ENCODE measurements at places on chromosomes 16 and 17.

- no peak for DNase-seq
Measured at GRCh38 chr17:68534695-68535088, 22.5 kb downstream of the PRKAR1A start.

DNA sequence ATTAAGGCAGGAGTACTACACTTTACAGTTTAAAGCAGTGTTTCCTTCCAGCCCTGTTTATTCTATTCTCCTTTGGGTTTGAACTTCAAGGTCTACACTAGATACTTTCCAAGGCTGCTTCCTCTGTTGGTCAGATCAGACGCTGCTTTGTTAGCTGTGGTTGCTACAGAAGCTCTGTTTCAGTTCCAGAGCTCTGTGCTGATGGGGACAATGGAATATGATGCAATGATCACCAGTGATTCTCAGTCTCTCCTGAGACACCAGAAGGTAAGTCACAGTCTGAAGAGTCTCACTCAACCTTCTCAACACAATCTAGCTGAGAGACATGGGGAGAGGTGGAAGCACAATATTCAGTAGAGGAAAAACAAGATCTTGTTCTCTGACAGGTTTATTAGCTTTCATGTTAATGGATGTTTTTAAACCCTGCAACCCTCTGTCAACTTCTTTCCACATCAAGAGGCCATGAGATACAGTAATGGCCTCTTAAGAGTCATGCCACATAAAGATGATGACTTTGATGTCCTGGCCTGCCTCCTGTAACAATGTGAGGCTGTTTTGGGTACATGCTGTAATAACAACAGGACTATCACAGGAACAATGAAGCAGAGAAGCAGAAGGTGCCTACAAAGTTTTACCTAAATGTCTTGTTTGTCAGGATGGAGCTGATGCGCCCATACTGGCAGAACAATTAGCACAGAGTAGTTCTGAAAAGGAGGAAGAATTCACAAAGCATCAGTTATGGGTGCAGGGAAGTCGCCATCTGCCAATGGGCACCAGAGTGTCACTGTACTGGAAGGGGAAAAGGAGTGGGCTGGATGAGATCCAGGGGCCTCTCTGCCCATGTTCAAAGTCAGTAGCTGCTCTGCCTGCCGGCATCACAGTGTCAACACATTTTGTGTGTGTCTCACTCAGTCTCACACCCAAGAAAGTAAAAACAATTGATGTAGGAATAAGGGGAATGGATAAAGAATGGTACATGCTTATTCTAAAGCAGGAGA, 33.4 kb downstream of the PSME3IP1 start:
- DNase-seq, result no peak

GRCh38 chr16:66207883-66208265, 158.6 kb upstream of the CDH5 start:
- DNase-seq, result no peak

GRCh38 chr17:7893187-7893880, 4.7 kb downstream of the CHD3 start:
- no peak for DNase-seq

DNA sequence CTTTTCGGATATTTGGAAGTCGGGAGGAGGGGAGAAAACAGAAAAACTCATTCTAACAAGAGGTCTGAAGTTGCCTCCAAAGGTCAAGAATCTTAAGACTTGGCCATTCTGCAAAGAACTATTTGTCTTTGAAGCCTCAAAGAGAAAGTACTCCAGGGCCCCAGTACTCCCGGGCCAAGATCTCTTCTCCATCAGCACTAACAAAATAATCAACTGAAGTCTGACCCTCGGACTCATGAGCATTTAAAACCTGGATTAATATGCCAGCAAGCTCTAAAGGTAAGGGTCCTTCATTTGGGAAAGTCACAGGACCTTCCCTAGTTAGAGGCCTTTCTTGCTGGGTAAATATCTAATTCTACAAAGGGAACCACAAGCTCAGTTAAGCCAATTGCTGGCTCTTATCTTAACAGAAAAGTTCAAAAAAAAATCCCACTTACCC, 4.5 kb downstream of the AXIN2 start:
- DNase-seq, result no peak

DNA sequence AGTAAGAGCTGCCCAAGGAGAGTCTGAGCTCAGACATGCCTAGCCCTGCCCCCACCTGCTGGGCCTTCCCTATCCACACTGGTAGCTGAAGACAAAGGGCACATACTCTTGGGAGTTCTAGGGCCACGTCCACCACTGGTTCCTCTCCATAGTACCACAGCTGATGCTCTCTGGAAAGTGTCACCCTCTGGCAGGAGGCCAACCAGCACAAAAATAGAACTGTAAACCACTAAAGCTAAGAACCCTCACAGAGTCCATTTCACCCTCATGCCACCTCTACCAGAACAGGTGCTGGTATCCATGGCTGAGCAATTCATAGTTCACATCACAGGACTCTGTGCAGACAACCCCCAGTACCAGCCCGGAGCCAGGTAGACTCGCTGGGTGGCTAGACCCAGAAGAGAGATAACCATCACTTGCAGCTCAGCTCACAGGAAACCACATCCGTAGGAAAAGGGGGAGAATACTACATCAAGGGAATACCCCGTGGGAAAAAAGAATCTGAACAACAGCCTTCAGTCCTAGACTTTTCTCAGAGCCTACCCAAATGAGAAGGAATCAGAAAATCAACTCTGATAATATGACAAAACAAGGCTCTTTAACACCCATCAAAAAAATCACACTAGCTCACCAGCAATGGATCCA, 115.3 kb downstream of the CEP112 start:
- DNase-seq, result no peak

- DNase-seq, result no peak
Measured at GRCh38 chr16:1154291-1154886, 1.5 kb downstream of the CACNA1H start.

DNA sequence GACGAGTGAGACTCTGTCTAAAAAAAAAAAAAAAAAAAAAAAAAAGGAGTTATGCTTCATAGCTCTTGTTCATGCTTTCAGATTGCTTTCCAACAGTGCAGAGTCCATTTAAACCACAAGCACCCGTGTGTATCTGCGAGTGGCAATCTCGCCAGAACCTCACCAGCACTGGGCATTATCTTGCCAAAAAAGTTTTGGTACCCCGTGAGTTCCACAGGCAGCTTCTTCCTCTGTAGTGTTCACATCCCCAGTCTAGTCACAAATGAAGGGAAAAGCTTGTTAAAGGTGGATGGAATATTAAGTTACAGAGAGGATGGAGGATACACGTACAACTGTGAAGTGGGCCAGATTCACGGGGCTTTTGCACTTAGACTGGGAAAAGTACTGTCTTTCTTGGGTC, 33.5 kb downstream of the WSB1 start:
- DNase-seq, result no peak

- DNase-seq, result no peak
Measured at GRCh38 chr16:72195609-72196008, 23.7 kb upstream of the PMFBP1 start.

DNA sequence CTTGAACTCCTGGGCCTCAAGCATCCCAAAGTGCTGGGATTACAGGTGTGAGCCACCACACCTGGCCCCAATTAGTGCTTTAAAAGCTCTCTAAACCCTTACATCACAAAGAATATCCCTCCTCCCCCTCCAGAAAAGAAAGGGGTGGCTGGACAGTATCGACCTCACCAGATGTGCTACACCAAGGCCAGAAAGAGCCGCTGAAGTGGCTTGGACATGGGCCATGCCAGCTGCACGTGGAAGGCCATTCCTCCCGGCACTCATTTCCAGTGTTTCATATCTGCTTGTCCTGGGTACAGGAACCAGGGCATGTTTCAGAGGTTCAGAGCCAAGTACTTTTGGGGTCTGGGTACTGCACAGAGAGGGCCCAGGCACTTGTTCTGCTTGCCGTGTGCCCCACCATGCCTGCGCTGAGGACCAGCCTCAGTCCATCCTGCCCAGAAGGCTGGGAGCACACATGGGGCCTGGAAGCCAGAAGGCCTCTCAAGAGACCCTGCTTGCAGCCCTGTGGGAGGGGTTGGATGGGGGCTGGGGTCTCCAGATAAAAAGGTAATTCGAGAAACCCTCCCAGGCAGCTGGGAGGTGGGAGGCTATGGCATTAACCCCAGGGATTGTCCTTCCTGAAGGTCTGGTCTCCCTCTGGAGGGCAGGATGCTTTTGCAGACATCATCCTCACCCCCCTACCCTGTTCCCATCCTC, 3.5 kb upstream of the SRRM2 start:
- DNase-seq, result no peak

GRCh38 chr17:30520882-30521281, 43.7 kb downstream of the GOSR1 start:
- DNase-seq, result no peak

GRCh38 chr17:41008811-41009210, at the start of gene KRTAP3-1:
Gene KRTAP3-1 (minus strand): TSS chr17:41009128. CDS start chr17:41009074, 54 bp downstream.
- DNase-seq, result no peak

GRCh38 chr16:30786115-30786935, 680 bp downstream of the ZNF629 start:
- no peak for DNase-seq

- no peak for DNase-seq
Measured at GRCh38 chr17:4005296-4006164, 41.3 kb upstream of the ATP2A3 start.

GRCh38 chr16:12083631-12084030, 107.1 kb downstream of the SNX29 start:
- DNase-seq, result no peak

- no peak for DNase-seq
Measured at GRCh38 chr17:4892499-4893221, 6.7 kb upstream of the C17orf107 start.

- DNase-seq, result no peak
Measured at GRCh38 chr16:4868535-4868934, 21.3 kb downstream of the UBN1 start.

DNA sequence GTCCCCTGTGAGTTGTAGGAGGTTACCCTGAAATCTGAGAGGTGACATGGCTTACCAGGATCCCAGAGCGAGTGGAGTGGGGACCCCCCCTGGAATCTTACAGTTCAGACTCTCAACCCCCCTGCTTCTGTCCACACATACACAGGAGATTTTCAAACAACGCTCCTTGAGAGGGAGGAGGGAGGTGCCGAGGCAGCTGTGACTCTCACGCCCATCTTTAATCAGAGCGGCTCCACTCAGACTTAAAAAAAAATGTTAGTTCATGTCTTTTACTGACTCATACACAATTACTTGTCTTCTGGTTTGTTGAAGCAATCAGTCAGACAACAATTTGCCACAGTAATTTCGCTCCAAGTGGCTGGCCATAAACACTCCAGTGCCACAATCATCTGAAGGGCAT, 15.4 kb upstream of the TMEM220 start:
- DNase-seq, result no peak

DNA sequence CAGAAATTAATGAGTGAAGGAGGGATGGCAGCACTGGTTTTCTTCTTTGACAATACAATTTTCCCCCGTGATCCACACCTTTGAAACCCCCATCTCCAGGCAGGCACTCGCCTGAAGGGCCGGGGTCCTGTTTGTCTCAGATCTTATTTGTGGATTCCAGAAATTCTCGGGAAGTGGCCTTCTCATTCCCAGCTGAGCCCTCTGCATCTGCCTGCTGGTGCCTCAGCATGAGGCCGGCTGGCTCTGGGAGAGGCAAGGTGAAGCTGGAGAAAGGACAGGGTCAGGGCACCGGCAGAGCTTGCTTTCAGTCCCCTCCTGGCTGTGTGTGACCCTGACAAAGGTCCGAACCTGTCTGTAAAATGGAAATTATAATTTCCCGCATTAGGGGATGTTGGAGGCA, 35.8 kb upstream of the C1QL1 start:
- DNase-seq, result no peak

DNA sequence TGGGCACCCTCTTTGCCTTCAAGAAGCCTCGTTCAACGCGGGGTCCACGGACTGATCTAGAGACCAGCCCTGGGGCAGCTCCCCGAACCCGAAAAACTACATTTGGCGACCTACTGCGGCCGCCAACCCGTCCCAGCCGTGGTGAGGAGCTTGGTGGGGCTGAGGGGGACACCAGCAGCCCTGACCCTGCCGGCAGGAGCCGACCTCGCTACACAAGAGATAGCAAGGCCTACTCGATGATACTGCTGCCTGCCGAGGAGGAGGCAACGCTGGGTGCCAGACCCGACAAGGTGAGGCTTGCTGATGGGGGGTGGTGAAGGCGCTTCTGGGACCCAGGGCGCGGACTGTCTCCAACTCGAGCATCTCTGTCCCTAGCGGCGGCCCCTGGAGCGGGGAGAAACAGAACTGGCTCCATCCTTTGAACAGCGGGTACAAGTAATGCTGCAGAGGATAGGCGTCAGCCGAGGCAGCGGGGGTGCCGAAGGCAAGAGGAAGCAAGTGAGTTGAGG, 5.6 kb downstream of the ACD start:
- DNase-seq, result no peak

- no peak for DNase-seq
Measured at GRCh38 chr16:52578829-52579498, 32.0 kb upstream of the TOX3 start.

- no peak for DNase-seq
Measured at GRCh38 chr17:4124999-4125398, 17.8 kb downstream of the ZZEF1 start.

DNA sequence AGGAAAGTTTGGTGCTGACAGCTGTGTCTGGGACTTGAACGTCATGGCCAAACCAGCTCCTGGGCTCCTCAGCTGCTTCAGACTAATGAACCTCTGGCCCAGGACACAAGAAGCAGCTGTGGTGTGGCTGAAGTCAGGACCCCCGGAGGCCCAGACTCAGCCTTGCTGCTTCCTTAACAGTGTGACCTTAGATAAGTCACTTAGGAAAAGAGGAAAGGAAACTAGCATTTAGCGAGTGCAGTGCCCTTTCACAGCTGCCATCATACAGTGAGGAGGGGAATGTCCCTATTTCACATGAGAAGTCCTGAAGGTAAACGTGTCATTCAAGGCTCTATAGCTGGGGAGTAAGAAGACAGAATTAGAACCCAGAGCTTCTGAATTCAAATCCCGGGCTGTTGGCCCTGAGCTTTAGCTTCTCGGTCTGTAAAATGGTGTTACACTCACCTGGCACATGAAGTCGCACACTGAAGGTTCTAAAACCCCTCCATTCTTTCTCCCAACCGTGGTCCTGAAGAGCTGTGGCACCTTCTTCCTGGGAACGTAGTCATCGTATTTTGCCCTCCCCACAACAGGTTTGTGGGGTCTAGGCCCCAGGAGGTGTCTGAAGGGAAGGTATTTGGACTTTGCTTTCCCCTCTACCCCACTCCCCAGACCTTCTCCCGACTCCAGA, 910 bp upstream of the RAMP2 start:
- DNase-seq, result no peak

DNA sequence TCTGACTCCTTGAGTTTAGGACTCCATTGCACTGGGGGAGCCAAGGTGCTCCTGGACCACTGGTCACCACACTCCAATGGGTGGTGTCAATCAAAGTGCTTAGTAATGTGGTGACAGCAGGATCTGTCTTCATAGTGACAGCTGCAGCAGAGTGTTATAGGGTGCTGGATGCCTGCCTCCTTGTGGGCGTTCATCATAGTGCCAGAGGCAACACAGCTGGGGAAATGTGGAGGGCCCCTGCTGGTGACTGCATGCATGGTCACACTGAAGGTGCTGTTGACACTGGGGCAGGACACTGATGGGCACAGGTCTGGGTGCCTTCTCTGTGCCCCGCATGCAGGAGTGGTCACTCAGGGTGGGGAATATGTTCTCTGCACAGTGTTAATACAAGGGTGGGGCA, 177.5 kb upstream of the CDH8 start:
- DNase-seq, result no peak

Measured in stimulated activated CD8-positive, alpha-beta memory T cell treated with anti-CD3 and anti-CD28 coated beads, Interleukin-7, amount 100 ng/mL, for 24 hours (primary cell).